Central memory CD4-positive, alpha-beta T cell (primary cell): ENCODE measurements at places on chromosomes 2 and 18.

DNA sequence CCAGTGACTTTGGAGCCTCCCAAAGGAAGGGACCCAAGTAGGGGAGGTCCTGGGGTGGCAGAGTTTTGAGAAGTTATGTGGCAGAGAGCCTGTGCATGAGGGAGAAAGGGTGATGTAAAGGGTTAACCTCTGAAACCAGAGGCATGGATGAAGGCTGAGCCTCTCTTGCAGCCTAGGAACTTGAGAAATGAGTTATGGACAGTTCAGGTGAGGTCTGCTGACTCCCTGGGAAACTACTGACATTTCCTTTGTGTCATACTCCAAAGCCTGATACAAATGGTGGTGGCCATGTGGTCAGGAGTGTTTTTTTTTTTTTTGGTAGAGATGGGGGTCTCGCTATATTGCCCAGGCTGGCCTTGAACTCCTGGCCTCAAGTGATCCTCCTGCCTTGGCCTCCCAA lies 12.4 kb upstream of the GNLY start:
- no peak for DNase-seq

- DNase-seq = no peak
Measured at GRCh38 chr2:3108105-3108504, 269.5 kb downstream of the EIPR1 start.

GRCh38 chr2:121239969-121240368 lies 45.0 kb downstream of the TFCP2L1 start:
- no peak for DNase-seq

DNA sequence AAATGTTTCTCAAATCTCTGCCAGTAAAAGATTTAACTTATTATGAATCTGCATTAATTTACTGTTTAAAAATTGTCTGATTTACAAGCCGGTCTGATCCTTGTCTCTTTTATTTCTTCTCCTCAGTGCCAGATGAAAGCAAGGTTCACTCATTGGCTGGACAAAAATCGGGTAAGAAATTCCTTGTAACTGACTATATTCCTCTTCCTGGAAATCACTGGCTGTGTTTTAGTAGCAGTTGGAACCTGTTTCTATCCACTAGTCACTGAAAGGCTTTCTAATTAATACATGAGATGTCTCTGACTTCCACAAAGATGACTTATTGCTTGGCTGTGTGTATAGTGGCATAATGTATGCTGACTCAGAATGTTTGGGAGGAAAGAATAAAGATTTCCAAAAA lies 436.6 kb upstream of the NRP2 start:
- DNase-seq = no peak

DNA sequence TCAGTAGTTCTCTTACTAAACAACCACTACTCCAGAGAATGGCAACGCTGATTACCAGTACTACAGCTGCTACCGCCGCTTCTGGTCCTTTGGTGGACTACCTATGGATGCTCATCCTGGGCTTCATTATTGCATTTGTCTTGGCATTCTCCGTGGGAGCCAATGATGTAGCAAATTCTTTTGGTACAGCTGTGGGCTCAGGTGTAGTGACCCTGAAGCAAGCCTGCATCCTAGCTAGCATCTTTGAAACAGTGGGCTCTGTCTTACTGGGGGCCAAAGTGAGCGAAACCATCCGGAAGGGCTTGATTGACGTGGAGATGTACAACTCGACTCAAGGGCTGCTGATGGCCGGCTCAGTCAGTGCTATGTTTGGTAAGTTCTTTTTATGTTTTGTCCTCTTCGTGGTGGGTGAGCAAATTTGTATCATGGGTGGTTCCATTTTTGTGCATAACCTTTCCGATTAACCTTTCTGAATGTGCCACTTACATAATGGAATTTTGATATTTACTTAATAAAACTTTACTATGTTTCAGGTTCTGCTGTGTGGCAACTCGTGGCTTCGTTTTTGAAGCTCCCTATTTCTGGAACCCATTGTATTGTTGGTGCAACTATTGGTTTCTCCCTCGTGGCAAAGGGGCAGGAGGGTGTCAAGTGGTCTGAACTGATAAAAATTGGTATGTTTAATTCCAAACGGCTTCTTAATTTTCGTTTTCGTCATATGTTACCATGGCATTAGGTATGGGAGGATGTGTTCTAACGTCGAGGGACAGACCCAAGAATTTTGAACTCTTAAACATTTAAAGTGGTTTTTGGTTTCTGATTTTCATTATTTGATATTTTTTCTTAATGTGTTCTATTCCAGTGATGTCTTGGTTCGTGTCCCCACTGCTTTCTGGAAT lies 1.3 kb downstream of the SLC20A1 start:
- DNase-seq = no peak

DNA sequence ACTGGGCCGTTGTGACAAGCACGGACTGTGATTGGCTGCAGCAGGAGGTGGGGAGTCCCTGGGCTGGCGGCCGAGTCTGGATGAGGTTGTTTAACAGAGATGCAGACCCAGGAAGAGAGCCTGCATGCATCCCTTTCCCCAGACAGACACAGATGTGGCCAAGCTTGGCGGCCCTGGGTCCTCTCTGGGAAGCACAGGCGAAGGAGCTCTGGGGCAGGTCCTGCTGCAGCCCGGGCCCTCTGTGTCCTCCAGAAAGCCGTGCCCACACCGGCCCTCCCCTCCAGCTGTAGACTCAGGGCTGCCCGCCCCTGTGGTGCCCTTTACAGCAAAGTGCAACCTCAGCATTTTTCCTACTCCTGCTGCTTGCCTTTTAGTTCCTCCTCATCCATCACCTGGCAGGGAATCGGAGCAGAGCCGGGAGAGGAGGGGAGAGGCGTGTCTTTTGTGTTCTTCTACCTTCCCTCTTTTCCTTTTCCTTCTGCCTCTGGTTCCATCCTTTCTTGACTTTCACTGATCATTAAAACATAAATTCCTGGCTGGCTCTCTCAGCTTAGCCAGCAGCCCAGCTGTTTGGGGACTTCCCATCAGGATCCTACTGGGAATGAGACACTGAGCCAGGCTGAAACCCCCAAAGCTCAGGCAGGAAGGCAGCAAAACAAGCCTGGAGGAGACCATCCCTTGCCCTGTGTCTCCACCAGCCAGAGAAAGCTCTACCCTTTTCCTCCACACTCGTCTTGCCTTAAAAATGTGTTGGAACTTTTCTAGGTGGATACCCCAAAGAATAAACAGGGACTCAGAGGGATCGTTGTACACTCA lies 75.0 kb downstream of the CTIF start:
- DNase-seq = no peak

- no peak for DNase-seq
Measured at GRCh38 chr2:237995036-237995435, 28.2 kb downstream of the UBE2F start.

GRCh38 chr2:59015027-59015426 lies 773.9 kb upstream of the FANCL start:
- DNase-seq = no peak

- peak; percentile 24 for DNase-seq
Measured at GRCh38 chr2:204948024-204948763, 402.9 kb downstream of the PARD3B start.

DNA sequence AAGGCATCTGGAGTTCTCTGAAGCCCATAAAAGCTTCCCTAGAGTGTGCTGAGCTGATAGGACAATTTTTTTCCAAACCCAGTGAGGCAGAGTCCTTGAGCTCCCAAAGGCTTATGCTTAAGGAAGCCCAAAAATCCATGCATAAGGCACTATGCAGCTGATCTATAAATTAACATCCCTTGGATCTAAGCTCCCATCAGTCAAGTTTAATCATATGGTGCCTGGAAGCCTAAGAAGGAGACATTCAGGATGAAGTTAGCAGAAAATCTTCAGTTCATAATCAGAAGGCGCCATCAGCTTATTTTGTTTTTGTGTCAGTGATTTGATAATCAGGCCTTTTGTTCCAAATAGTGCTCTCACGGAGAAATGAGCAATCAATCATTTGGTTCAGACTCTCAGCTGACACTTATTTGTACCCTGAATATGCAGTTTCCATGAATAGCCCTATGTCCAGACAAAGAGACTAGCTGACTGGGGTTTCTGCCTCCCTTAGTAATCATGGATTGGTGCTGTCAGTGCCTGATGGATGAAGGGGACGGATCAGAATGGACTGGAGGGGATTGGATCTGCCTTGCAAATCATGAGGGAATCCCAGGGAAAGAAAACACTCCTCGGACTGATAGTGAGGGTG lies 464.8 kb upstream of the RGPD4 start:
- no peak for DNase-seq

GRCh38 chr2:181123798-181124231 lies 143.4 kb downstream of the UBE2E3 start:
- peak; percentile 84 for DNase-seq

DNA sequence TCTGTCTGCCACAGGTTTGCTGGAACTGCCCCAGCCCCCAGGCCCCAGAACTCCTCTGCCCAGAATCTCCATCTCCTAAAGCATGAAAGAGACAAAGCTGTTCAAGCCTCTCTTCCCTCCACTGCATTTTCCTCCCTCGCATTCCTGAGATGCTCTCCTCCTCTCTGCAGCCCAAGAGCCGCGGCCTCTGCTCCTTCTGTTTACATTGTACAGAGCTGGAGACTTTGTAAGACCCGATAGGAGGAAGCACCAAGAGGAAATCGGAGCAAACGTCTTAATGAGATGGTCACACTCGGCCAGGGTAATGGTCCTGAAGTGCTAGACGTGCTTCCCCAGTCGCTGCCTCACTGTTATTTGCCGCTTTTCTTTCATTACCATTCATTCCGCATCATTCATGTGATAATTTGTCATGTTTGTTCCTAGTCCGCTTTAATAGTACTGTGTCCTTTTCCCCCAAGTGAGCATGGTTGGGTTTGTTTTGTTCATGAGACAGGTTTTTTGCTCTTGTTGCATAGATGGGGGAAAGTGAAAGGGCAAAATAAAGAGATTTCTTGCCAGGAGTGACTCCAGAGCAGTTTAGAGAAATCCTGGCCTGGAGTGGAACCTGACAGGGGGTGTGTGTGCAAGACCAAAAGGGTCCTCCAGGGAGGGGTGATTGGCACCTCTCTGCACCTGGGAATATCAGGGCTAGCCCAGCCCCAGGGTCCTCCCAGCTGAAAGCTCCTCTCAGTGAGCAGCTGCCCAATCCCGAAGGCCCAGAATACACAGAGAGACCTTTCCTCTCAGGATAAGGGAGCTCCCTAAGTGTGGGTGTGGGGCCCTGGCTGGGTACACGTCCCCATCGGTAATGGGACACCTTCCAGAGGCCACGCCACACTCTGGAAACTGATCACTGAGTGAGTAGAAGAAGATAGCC lies 44.9 kb upstream of the ID2 start:
- DNase-seq = no peak
